ENCODE measurements at places on chromosomes 7 and 10.
A peak's percentile ranks its signal among the peaks of the same experiment; 100 is the strongest.

GRCh38 chr10:103281753-103282152, 4.8 kb downstream of the INA start:
- peak; percentile 10 for DNase-seq

- DNase-seq: no peak
Observed at GRCh38 chr7:147571436-147572185, 1019.0 kb upstream of the C7orf33 start.

- no peak for DNase-seq
Observed at GRCh38 chr10:110562348-110562747, 5.1 kb upstream of the SMC3 start.

- DNase-seq: no peak
Observed at GRCh38 chr10:119947300-119947699, 54.8 kb downstream of the SEC23IP start.

DNA sequence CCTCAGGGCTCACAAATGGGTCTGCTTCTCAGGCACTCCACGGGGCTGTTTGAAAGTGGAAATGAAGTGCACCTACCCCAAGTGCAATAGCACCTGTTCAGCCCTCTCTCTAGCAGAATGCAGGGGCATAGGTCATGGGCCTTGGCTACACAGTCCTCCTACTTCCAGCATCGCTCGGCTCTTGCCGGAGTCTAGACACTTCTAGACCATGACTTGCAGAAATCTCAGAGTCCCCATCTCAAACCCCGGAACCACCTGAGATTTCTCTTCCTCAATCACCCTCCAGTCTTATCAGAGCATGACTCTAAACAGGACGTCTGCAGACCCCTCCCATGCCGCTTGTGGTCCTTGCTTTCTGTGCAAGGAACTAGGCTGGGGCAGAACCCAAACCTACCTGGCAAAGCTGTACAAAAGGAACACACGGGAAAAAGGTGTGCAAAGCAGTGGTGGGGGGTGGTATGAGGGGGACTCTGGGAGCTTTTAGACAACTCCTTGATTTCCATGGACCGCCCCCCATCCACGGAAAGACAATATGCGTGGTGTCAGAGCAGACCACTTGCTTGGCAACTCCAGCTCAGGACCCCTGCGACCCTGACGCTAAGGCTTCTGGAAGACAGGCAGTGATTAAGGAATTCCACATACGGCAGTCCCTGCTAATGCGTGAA, 13.8 kb downstream of the TMEM273 start:
- no peak for DNase-seq

GRCh38 chr7:149621776-149622175, 124.2 kb upstream of the ZNF746 start:
- no peak for DNase-seq

- no peak for DNase-seq
Observed at GRCh38 chr10:86182595-86182994, 184.0 kb downstream of the GRID1 start.

DNA sequence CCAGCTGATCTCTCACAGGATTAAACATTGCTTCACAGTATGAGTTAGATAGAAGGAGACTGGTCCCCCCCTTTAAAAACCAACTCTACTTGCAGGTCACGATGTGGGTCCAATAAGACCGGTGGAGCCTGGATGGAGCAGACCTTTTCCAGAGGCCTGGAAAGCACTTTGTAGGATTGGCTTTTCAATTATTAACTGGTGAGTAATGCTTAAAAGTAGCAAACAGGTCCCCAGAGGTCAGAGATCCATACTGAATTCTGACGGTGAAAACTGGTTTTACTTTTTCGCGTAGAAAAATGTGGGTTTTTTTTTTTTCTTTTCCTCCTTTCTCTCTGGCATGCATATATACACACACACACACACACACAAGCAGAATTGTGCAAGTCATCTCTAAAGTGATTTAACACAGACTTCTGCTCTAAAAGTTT, 74.9 kb upstream of the OGDHL start:
- no peak for DNase-seq

- no peak for DNase-seq
Observed at GRCh38 chr10:2936816-2937215, 130.5 kb upstream of the PFKP start.

- no peak for DNase-seq
Observed at GRCh38 chr10:3896161-3896560, 111.2 kb upstream of the KLF6 start.

GRCh38 chr7:37208528-37208927, 240.1 kb downstream of the ELMO1 start:
- peak; percentile 81 for DNase-seq

DNA sequence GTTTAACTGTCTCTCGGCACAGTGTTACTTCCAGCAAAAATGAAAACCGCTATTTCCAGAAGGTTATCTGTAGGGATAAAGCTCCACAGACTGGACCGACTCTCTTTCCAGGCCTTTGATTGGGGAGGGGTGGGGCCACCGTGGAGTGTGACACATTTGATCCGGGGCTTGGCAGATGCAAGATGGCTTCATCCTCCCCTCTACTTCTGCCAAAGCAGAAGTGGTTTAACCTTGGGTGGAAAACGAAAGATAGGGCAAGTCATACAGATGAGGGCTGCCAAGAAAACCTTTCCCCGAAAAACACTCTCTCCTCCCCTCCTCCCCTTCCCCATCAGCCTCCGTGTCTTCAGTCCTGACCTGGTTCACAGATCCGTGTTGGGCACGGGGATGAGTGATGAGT, 139.7 kb upstream of the SH2B2 start:
- no peak for DNase-seq

DNA sequence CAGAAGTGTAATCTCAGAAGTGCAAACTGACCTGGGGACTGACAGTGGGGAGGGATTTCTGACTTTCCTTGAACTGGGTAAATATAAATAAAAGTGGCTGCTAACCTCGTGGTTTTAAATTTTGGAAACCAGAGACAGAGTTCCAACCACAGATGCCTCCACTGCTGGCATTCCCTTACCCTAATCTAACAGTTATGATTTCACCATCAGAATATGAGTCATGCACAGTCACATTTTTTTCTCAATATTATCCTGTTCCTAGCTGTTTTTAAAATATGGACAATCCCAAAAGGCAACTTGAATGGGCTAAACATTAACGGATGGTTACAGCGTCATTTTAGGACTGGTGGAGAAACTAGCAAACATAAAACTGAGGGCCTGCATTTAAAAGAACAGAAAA, 264.3 kb upstream of the INHBA start:
- no peak for DNase-seq

DNA sequence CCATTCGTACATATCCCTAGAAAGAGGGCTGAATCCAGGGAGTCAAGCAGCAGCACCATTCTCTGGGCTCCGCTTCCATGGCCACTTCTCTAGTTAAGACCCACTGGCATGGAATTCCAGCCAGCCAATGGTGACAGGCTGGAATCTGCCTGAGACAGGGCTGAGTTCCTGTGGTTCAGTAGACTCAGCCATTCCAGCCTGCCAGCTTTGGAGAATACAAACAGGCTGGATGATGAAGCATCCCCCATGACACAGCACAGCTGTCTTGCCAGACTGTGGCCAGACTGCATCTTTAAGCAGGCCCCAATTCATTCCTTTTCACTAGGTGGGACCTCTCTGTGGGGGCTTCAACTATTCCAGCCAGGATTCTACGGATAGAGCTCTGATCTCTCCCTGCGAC, 329.6 kb downstream of the XPNPEP1 start:
- DNase-seq: no peak

DNA sequence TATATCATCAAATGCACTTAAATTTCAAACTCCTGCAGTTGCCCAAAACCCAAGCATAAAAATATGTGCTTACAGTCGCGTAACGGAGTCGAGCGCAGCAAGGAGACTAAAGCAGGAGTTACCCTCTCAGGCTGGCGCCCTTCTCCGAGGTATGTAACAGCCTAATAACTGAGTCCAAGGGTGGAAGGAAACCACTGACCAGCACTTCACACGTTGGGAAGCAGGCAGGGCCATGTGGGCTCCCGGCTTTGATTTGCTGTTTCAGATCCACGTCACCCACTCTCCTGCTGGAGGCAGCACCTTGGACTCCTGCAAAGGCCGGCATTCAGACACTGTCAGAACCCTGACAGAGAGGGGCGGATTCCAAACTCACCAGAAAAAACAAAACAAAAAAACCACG, 123.8 kb downstream of the DIP2C start:
- no peak for DNase-seq

DNA sequence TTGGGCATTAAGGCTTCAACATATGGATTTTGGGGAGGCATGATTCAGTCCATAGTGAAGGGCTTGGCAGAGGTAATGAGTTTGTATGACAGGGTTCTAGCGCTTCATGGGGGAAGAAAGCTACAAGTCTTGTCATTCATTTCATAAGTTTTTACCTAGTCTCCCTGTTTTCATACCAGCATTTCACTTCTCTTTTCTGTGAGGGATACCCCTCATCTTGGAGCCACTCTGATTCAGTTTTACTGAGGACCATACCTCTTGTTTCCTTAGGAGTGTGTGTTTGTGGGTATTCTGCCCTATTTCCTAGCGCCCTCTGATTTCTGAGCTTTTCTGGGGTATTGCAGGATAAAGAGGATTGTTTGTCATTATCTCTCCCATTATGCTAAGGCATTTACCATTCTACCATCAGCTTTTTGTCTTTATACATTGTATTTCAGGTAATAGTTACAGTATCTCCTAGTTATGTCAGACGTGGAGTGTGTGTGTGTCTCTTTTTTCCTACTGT, 6.8 kb downstream of the RSBN1L start:
- no peak for DNase-seq

DNA sequence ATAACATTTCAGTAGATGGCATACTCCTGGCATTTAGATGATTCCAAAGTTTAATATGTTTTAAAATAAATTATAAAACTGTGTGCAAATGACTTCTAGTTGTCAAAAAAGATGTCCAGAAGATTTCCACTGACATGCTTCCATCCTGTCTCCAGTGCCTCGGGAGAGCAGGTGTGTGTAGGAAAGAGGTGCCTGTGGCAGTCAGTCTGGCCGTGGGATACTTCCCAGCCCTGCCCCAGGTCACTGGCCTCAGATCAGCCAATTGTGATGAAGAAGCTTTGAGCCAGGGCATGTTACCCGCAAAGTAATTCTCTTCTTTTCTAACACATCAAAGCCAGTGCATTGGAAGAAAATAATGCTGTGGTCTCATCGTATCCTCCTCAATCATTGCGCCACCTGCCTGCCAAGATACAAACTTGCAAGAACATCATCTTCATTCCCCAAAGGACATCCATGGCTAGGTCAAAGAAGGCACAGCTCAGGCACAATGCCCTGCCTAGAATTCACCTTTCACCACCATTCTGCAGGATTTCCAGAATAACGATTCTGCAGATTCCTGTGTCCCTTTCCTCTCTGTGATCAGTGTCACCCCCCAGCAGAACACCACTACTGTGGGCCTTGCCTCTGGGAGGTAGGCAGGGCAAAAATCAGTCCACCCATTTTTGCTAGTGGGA, 6.3 kb upstream of the KCNMA1 start:
- peak; percentile 62 for DNase-seq

DNA sequence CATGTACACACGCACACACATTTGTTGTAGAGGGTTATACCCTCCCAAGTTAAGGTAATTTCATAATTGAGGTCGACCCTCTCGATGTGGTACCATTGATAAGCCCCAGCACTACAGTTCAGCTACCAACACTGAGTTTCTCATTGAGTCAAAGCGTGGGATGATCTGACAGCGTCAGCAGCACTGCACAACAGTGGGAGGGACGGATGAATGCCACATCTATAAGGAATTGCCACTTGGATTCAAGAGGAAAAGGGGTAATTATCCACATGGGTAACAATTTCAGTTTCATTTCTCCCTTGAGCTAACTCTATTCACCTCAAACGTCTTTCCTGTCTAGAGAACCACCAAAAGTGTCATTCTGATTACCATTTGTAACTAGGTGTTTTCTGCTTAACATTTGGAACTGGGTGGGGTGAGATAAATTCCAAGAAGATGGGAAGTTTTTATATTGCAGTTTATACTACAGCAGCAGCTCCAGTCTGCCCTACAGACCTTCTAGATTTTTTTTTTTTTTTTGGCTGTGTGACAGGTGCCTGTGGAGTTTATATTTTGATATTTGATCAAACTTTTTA, 342.9 kb downstream of the AUTS2 start:
- no peak for DNase-seq

- peak; percentile 94 for DNase-seq
Observed at GRCh38 chr10:31940839-31941653, 12.4 kb upstream of the ARHGAP12 start.

DNA sequence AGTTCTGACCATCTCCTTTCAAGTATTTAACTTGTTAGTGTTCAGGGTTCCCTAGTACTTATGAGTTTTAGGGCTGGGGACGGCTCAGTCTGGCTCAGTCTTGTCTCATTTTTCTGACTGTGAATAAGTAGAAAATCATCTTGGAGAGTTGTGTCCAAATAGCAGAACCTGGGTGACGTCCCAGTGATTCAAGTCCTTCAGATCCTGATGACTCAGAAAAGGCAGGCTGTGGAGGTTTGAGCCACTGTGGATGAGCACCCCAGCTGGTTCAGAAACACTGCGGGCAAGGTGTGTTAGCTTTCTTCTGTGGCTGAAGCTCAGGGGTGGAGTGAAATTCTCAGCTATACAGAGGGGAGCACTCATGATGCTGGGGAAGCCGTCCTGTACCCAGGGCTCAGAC, 154.4 kb upstream of the NPY start:
- no peak for DNase-seq

GRCh38 chr7:128807191-128807590, 15.4 kb downstream of the CCDC136 start:
- no peak for DNase-seq

DNA sequence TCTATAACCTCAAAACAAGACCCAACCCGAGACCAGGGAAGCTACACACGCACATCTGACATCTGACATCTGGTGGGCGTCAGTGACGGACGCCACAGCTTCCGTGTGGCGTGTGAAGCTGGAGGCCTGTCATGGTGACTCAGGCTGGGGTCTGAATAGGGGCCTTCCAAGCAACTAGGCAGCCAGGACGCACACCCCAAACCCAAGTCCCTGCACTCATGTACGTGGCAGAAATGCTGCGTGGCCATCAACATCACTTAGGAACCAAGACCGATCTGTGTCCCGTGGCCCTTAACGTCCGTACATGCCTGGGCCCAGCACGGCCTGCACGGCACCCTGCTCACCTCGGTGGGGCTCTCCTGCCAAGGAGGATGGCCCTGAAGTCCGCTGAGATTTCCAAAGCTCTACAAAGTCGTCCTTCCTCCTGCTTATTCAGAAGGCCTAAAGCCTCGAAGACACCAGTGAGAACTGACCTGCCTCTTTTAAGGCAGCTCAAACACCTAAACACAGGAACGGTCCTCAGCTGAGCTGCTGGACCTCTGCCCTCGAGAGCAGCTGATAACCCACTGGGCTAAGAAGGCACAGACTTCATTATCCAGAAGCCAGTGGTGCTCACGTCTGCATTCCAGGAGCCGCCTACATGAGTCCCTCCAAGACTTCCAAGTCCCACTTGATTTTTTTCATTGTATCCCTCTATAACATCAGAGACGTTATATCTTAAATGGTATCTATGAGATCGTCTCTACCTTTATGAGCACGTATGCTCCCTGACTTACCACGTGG, 82.5 kb downstream of the DIP2C start:
- no peak for DNase-seq

GRCh38 chr10:131575877-131576276, 264.4 kb upstream of the TCERG1L start:
- no peak for DNase-seq

DNA sequence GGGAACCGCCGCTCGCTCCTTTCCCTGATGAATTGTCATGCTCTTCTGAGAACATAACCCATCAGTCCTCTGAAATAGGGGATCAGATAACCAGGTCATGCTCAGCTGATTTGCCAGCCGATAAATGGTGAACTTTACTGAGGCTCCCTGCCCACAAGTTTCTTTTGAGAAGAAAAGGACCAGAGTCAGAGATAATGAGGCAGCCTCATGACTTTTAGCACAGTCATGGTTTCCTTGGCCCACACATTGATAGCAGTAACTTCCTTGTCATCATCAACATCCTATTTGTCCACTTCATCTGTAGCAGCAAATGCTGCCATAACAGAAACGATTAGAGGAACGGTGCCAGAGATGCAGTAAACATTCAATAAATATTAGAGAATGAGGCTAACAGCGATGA, 509.0 kb downstream of the GATA3 start:
- DNase-seq: no peak
